ENCODE measurements at places on chromosomes 7 and 10. TPM values are rescaled to one million over a fixed set of nuclear protein-coding genes. Genes with fewer than 3 reads are reported as not detected.

The TFPI2 gene
- 208 TPM for total RNA-seq

The ENTPD1 gene
- 0.07 TPM for total RNA-seq

The GOLGA7B gene
- 3.4 TPM for total RNA-seq

The CYP2C19 gene
- not detected for total RNA-seq

The DENND2A gene
- total RNA-seq: 0.64 TPM

The THSD7A gene
- 1.4 TPM for total RNA-seq

The SPDYE2B gene
- total RNA-seq: not detected

The SAMD9 gene
- total RNA-seq: 2.2 TPM

The PRKCQ gene
- 4.1 TPM for total RNA-seq

The FAM25C gene
- total RNA-seq: 3.0 TPM

The CYP17A1 gene
- total RNA-seq: not detected

The SGMS1 gene
- 58.2 TPM for total RNA-seq

The SLC16A9 gene
- 0.13 TPM for total RNA-seq

The HOXA10 gene
- total RNA-seq: 6.9 TPM

The SPDYE16 gene
- total RNA-seq: 0.10 TPM

The GTPBP10 gene
- 26.0 TPM for total RNA-seq

The MOGAT3 gene
- total RNA-seq: not detected

The METTL27 gene
- 10.6 TPM for total RNA-seq

The ZNF503 gene
- 8.8 TPM for total RNA-seq

The PVRIG gene
- not detected for total RNA-seq

The MCM7 gene
- 238 TPM for total RNA-seq

The IKZF1 gene
- total RNA-seq: not detected
